ENCODE measurements at places on chromosomes 3 and 15.

GRCh38 chr3:133404920-133405319 is 5.1 kb downstream of the BFSP2 start:
- DNase-seq: no peak

DNA sequence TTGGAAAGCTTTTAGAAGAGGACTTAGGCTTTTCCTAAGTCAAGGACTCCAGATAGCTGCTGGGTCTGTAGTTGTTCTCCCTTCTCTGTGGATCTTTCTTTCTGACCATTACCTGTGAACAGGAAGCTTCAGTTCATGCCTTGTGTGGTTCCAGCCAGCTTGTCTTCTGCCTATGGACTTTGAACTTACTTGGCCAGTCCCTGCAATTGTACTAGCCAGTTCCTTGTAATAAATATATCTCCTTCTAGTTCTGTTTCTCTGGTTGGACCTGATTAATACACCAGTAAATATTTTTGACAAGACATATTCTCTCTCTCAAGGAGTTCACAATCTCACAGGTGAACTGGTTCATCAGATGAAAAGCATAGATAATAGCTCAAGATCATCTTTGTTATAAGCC is 341.3 kb upstream of the DPPA4 start:
- DNase-seq: no peak

- no peak for DNase-seq
Measured at GRCh38 chr3:76122007-76122406, 336.7 kb upstream of the ZNF717 start.

- no peak for DNase-seq
Measured at GRCh38 chr3:189530822-189531221, 100.4 kb upstream of the TP63 start.

DNA sequence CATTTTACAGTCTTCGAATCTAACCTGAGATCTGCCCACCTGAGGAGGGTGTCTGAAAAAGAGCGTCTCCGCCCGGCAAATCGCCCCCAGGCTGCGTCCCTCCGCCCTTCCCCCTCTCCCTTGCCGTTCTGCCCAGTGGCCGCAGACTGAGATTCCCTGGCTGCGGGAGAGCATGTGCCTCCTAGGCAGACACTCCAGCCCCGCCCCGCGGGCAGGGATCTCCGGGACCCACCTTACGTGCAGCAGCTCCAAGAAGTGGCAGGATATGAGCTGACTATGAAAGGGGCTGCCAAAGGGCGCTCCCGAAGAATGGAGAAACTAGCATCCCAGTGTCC is 2.7 kb upstream of the WNT5A start:
- DNase-seq: no peak

DNA sequence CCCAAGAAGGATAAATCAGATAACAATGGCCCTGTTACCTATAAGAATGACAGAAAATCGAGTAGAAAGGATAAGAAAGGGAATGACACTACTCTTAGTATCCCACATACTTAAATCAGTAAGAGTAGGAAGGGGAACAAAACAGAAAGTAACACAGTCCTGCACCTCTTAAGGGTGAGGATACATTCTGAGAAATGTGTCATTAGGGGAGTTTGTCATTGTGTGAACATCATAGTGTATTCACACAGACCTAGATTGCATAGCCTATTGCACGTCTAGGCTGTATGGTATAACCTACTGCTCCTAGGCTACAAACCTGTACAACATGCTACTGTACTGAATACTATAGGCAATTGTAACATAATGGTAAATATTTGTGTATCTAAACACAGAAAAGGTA is 142.6 kb downstream of the PLCH1 start:
- DNase-seq: no peak

- DNase-seq: no peak
Measured at GRCh38 chr15:100707229-100707628, 104.8 kb downstream of the ASB7 start.

Data from stimulated activated CD4-positive, alpha-beta T cell treated with anti-CD3 and anti-CD28 coated beads, Interleukin-4, amount 100 ng/mL, for 24 hours (primary cell).